GM23248 (cell line): ENCODE measurements at places on chromosomes 6 and 20. TPM values are rescaled to one million over a fixed set of nuclear protein-coding genes. Genes with fewer than 3 reads are reported as not detected.

- no peaks in the 10 kb centered on the region for H3K4me1 ChIP-seq
- DNase-seq = no peak
- no peak overlapping the region for H3K27ac ChIP-seq
- H3K4me3 ChIP-seq = no peak overlapping the region
- H3K36me3 ChIP-seq = no peaks in the 10 kb centered on the region
Observed at GRCh38 chr20:19026901-19027644, 185.4 kb upstream of the SLC24A3 start.

- peak overlapping the region; percentile 67 for H3K4me3 ChIP-seq
- no peaks in the 10 kb centered on the region for H3K36me3 ChIP-seq
- peak overlapping the region; percentile 70 for H3K27ac ChIP-seq
- DNase-seq = peak; percentile 92
Observed at GRCh38 chr6:30877419-30878262, 6.7 kb upstream of the DDR1 start.

- DNase-seq = no peak
- H3K4me3 ChIP-seq = no peak overlapping the region
Observed at GRCh38 chr6:116408491-116408890, 37.7 kb downstream of the DSE start.

DNA sequence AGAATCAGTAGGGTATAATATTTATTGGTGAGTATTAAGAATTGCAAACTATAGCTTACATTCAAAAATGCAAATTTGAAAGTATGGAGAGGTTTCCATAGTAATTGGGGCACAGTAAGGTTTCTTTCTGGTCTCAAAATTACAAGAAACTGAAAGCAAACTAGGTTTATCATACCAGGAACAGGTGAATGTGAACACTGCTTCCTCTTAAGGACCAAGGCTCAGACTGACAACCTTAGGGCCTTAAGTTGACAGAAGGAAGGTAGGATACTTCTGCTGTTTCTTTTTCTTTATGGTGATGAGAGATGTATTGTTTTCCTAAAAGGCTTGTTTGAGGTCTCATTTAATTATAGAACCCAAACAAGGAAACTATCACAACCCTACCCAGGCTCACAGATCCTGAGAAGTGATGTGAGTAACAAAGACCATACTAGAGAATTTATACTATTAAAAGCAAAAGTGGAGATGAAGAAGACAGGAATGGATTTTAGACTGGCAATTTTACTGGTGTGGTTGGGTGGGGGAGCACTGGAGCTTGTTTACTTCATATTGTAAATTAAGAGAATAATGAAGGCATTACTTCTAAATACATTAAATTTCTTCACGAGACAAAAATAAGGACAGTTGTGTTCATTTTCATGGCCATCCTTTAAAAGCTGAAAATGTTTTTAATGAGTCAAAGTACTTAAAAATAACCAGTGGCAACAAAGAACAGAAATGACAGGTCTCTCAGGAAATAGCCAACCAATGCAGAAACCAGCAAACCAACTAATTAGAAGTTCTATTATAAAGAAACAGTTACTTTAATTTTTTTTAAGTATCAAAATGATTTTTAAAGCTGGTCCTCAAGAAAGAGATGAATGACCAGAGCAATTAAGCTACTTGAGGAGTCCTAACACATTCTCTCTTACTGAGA lies 21.3 kb downstream of the STAU1 start:
- H3K4me3 ChIP-seq = no peak overlapping the region
- peak overlapping the region; percentile 34; the same call in 1 of the 2 replicates for H3K27ac ChIP-seq
- no peaks in the 10 kb centered on the region for H3K27me3 ChIP-seq
- H3K36me3 ChIP-seq = peaks cover 5% of the 10 kb centered on the region; the same call in 1 of the 2 replicates

GRCh38 chr6:25042536-25042935 lies 106.8 kb upstream of the RIPOR2 start:
- no peaks in the 10 kb centered on the region for H3K4me1 ChIP-seq
- H3K36me3 ChIP-seq = no peaks in the 10 kb centered on the region
- H3K27me3 ChIP-seq = no peaks in the 10 kb centered on the region
- H3K27ac ChIP-seq = no peak overlapping the region

GRCh38 chr6:133062077-133062476 lies 179.1 kb upstream of the EYA4 start:
- H3K27ac ChIP-seq = no peak overlapping the region
- H3K4me1 ChIP-seq = peaks cover 9% of the 10 kb centered on the region
- peak; percentile 93 for DNase-seq
- H3K27me3 ChIP-seq = no peaks in the 10 kb centered on the region
- H3K36me3 ChIP-seq = no peaks in the 10 kb centered on the region

- H3K27me3 ChIP-seq = 0 out of 2 replicates have a peak, but pooled peaks cover 3% of the 10 kb centered on the region
- no peaks in the 10 kb centered on the region for H3K4me1 ChIP-seq
- no peak for DNase-seq
- no peak overlapping the region for H3K27ac ChIP-seq
- no peak overlapping the region for H3K4me3 ChIP-seq
Observed at GRCh38 chr20:17036541-17036940, 190.3 kb upstream of the PCSK2 start.

CST2 gene
- 0.63 and 5.6 TPM in 2 replicates for total RNA-seq

PTGIS gene
- 178 and 192 TPM in 2 replicates for total RNA-seq

KCNQ2 gene
- total RNA-seq = not detected in 2 replicates

OPN5 gene
- total RNA-seq = not detected in 2 replicates
